SW480 (cell line): ENCODE measurements at places on chromosomes 4 and X.
A peak's percentile ranks its signal among the peaks of the same experiment; 100 is the strongest.

GRCh38 chr4:1573830-1574459, 110.2 kb downstream of the FAM53A start:
- no peak for DNase-seq

- DNase-seq = peak; percentile 50
Measured at GRCh38 chrX:110341189-110342035, 17.2 kb upstream of the RTL9 start.

- no peak for DNase-seq
Measured at GRCh38 chrX:118350706-118351105, 4.8 kb downstream of the WDR44 start.

DNA sequence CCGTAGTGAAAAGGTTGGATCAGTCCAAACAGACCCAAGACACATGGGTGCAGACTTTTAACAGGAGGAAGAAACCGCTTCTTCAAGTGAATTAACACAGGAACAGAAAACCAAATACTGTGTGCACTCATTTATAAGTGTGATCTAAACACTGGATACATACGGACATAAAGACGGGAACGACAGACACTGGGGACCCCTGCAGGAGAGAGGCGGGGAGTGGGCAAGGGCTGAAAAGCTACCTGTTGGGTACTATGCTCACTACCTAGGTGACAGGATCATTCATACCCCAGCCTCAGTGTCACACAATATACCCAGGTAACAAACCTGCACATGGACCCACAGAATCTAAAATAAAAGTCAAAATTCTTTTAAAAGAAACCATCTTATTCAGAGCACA, 326.0 kb upstream of the NOCT start:
- DNase-seq = no peak

DNA sequence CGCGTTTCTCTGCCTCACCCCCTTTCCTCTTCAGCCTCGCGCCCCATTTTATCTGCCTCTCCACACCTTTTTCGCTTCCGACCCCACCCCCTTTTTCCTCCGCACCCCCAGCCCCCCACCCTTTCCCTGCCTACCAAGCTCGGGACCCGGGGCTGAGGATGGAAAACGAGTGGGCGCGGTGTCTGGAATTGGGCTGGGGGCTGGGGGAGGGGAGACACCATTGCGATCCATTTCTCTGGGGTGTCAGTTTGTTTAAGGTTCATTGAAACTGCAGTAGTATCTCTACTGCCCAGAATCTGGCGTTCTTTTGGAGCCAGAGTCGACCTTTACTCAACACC, 707 bp downstream of the SLC9A6 start:
- DNase-seq = no peak

DNA sequence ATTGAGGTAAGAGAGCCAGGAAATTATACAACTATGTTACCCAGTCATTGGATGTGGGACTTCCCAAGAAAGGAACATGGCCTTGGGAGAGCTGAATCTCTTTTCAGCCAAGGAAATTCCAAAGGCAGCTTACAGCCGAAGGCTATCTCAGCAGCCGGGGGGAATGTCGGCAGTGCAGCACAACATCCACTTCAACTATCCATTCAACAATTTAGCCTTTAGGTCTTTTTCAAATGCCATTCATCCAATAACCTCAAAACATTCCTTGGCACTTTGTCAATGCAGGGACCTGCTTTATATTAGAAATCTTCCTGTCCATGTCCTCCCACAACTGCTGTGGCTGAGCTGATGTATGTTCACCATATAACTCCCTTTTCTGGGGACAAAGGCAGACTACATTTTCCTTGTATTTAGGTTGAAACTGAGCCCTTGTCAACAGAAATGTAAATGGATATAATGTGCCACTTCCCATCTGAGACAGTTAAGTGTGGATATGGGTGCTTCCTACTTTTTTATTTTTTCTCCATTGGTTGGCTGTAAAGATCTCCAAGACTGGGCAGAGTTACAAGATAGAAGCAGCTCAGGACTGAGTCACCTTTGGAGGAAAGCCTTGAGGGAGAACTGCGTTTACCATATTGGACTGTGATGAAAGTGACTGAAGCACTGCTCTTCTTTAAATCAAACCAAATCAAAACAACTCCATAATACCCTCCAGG, 94.8 kb downstream of the GPRIN3 start:
- DNase-seq = no peak

GRCh38 chr4:143575331-143575730, 61.8 kb downstream of the SMARCA5 start:
- DNase-seq = no peak

DNA sequence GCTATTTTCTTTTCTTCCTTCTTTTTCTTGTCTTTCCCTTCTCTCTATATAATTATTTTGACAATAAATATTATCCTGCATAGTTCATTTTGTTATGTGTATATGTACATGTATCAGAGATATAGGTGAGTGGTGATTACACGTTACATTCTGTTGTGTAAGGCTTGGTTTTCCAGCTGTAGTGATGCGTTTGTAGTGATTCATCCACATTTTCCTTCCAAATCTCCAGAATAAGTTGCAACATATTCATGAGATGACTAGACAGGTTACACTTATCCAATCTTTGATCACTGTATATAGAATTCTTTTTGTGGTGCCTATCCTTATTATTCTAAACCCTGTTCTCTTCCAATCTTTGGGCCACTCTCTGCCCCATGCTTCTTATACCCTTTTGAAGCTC, 540.2 kb downstream of the GBA3 start:
- no peak for DNase-seq

DNA sequence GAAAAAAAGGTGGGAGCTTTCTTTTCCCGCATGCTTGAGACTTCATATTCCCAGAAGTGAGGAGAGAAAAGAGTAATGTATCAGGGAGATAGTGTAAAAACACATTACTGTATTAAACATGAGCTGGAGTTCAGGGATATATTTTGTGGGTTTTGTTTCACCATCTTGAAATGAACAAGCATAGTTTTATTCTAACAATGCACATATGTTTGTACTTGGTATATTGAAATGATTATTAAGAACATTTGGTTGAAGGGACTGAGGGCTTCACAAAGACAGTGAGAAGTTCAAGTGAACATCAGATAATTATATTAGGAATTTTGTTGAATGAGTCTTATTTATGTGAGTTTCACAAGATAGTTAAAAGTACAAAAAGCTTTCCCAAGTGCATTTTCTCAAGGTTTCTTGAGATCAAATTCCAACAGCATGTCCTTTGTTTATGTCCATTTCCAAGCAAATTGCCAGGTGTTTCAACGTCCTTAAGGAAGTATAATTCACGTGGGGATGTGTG, 368.8 kb downstream of the ANKRD50 start:
- DNase-seq = no peak

- no peak for DNase-seq
Measured at GRCh38 chrX:18075603-18076002, 145.1 kb downstream of the BEND2 start.

GRCh38 chr4:75745161-75745560, 20.8 kb downstream of the USO1 start:
- DNase-seq = peak; percentile 11

DNA sequence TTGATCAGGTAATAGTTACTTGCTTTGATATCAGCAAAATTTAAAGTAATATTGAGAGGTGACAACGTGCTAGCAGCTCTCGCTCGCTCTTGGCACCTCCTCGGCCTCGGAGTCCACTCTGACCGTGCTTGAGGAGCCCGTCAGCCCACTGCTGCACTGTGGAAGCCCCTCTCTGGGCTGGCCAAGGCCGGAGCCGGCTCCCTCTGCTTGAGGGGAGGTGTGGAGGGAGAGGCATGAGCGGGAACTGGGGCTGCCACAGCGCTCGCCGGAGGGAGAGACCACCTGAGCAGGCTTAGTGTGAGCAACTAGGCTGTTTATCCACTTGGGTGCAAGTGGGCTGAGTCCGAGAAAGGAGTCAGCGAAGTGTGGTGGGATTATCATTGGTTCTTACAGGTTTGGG, 455.7 kb upstream of the PCDH7 start:
- DNase-seq = no peak

GRCh38 chr4:156378033-156378665, 424.5 kb upstream of the CTSO start:
- no peak for DNase-seq

- DNase-seq = no peak
Measured at GRCh38 chrX:54422168-54422567, 18.0 kb upstream of the TSR2 start.

DNA sequence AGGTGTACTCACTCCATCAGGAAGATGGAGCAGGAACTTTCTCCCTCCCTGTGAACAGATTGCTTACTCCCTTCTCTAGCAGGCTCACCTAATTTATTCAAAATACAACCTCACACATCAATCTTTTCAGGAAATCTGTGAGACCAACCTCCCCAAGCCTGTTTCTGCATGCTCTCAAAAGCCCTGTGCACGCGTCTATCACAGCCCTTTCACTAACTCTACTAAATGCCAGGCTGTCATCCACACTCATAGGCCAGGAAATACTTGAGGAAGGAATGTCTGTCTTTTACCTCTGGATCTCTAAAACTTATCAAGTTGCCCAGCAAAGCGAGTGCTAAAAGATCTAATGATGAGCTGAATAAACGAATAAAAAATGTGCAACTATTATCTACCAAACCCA, 11.2 kb downstream of the CAMK2D start:
- no peak for DNase-seq

DNA sequence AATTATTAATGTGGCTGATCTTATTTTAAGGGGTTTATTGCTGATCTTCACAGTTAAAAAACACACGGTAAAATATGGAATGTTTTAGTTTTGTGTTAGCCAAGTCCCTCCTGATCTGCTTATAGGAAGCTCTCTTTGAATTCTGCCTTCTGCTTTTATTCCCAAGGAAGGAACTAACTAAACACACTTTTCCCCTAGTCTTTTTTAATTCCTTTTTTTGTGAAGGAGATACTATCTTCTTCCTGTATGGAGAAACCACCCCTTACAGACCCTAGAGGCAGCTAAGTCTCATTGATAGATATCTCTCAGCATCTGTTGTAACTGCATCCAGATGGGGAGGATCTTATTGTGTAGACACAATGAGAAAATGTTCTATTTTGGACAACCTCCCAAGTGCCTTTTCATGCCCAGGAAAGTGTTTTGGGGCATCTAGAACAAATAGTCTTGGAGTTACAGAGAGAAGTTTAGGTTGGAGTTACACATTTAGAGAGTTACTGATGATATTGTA, 64.4 kb downstream of the AFF1 start:
- no peak for DNase-seq

DNA sequence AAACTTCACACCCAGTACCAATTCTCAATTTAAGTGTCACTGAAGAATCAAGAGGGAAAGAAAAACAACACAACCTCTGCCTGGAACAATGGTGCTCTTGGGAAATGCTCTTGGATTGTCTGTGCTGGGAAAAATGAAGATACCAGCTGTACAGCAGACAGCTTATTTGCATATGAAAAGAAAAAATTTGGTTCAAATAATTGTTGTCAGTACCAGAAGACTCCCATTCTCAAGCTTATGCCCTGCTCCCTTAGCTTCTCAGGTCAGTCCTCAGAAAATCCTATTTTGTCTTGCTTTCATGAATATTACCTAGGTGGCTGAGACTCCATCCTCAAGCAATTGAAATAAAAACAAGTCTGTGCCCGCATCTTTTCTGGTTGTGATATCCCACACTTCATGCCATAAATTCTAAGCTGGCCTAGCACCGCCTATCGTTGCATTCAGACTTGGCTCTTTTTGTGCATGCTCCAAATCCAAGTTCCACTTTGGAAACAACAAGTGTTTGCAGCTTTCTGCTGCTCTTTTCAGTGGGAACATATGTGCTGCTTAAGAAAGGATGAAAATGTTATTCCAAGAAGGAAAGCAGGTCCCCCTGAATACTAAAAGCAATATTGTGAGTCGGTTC, 431.6 kb downstream of the INPP4B start:
- no peak for DNase-seq

DNA sequence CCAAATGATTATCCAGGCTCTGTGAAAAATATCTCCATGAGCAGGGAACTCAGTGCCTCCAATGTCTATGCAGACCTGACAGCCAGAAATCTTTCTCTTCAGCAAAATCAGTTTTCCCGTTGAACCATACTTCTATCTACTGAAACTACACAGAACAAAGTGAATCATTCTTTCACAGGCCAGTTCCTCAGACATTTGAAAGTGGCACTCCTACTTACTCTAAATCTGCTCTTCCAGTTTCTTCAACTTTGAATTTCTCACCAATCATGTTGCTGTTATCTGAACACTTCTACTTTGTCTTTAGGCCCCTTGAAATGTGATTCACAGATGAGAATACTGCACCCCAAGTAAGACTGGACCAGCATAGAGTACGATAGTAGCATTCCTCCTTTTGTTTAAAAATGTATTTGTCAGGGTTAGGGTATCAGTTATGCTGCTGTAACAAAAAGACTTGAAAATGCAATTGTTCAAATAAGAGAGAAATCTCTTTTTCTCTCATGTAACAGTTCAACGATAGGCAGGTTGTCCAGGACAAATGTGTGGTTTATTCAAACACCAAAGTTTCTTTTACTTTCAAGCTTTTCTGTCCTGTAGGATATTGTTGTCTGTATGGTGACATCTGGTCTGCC, 210.6 kb upstream of the KLF3 start:
- DNase-seq = no peak

GRCh38 chr4:158664806-158665205, 6.9 kb downstream of the C4orf46 start:
- no peak for DNase-seq
